Stimulated activated CD8-positive, alpha-beta memory T cell treated with anti-CD3 and anti-CD28 coated beads, Interleukin-4, amount 100 ng/mL, for 48 hours (primary cell): ENCODE measurements at places on chromosomes 1 and 21.

DNA sequence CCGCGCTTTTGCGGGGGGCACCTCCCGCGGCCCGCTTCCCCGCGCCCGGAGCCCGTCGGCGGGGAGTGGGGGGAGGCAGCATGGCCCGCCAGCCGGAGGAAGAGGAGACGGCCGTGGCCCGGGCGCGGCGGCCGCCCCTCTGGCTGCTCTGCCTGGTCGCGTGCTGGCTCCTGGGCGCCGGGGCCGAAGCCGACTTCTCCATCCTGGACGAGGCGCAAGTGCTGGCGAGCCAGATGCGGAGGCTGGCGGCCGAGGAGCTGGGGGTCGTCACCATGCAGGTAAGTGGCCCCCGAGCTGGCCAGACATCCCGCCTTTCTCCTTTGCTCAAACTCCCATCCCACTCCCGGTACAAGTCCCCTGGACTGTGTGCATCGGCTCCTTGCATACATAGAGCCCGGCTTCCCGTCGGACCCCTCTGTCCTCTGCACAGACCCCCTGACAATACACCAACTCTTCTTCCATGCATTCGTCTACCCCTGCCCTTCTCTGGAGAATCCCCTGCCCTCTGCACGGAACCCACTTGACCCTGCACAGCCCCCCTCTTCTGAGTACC lies 812 bp downstream of the CACHD1 start:
- peak; percentile 32 for DNase-seq

- peak; percentile 64 for DNase-seq
These were observed 46.5 kb downstream of the RAP1GAP start for GRCh38 chr1:21622466-21623315.

- DNase-seq = no peak
These were observed 16.0 kb upstream of the SMYD2 start for GRCh38 chr1:214264976-214265375.

- DNase-seq = no peak
These were observed 568 bp downstream of the TRIM45 start for GRCh38 chr1:117120774-117121588.

DNA sequence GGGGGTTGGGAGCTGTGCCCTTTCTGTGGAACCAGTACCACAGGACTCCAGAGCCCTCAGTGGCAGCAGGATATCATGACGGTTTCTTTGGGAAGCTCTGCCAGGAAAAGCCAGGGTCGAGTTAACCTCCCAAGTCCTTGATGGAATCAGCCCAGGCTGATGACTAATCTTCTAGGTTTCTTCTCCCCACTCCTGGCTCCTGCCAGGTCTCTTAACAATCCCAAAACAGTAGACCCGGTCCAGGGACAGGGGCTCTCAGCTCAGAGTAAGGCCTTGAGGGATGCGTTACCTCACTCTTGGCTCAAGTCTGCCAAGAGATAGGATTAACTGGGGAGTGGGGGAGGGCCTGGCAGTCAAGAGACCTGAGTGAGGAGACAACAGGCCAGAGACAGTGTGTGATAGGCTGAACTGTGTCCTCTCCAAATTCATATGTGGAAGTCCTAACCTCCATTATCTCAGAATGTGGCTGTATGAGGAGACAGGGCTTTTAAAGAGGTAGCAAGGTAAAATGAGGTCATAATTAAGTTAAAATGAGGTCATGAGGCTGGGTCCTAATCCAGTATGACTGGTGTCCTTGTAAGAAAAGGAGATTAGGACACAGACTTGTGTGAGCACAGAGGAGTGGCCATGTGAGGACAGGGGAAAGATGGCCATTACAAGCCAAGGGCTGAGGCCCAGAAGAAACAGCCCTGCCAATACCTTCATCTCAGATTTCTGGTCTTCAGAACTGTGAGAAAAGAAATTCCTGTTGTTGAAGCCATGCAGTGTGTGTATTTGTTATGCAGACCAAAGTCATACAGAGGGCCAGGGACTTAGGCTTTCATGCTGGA lies 95.0 kb downstream of the BEND5 start:
- DNase-seq = no peak

DNA sequence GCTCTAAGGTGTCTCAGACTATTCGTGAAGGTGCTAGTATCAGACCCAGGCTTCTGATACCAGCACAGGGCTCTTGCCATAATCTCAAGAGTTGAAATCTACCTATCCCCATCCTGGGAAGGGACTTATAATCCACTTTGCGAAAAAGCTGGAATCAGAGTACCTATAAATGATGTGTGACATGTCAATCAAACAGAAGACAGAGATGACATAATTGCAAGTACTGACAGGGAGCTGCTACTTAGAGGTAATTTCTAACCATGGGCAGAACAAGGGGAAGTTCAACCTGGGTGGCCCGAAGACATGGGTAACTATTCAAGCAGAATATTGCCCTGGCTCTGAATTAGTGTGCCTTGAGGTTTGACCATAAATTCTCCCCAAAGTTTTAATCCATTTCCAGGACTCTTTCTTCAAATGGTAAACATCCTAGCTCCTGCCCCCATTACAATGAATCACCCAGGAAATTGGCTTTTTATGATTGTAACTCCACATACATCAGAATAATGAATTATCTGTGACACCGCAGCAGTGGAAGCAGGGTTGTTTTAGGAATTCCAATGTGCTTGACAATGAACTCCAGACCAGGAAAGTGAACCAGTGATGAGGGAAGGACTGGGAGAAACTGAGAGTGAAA lies 37.2 kb downstream of the KANK4 start:
- DNase-seq = no peak

DNA sequence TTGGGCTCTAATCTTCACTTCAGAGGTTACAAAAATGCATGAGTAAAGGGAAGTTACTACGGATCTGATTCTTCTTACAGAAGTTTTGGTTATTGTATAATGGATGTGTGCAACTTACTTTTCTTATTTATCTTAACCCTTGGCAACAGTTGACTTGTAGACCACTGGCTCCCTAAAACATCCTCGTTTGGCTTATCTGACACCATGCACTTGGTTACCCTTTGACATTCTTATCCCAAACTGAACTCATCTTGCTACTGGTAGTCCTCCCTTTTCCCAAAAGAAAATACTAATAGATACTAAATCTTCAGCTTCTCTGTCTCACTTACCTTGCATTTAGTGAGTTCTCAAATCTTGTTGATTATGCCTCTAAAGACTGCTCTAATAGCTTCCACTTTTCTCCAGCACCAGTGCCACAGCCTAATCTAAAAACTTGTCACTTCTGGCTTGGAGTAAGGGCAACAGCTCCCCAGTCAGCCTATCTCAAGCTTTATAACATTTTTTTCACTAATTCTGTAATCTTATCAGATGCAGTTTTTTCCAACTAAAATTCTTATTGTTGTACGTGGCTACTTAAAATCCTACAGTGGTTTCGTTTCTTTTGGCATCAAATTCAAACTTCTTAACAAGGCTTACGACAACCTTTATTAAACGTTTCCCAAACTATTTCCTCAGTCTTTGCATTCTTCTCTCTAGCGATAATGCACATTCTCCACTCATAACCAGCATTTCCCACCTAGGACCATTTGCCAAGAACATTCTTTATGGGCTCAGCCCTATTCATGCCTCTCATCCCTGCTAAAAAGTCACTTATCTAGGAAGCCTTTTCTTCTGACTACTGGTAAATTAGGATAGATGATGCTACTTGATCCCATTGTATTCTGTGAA lies 204.2 kb downstream of the KCNT2 start:
- DNase-seq = no peak

GRCh38 chr1:159746666-159747065 lies 32.3 kb upstream of the CRP start:
- no peak for DNase-seq

GRCh38 chr1:115296981-115297380 lies 41.1 kb downstream of the NGF start:
- no peak for DNase-seq

DNA sequence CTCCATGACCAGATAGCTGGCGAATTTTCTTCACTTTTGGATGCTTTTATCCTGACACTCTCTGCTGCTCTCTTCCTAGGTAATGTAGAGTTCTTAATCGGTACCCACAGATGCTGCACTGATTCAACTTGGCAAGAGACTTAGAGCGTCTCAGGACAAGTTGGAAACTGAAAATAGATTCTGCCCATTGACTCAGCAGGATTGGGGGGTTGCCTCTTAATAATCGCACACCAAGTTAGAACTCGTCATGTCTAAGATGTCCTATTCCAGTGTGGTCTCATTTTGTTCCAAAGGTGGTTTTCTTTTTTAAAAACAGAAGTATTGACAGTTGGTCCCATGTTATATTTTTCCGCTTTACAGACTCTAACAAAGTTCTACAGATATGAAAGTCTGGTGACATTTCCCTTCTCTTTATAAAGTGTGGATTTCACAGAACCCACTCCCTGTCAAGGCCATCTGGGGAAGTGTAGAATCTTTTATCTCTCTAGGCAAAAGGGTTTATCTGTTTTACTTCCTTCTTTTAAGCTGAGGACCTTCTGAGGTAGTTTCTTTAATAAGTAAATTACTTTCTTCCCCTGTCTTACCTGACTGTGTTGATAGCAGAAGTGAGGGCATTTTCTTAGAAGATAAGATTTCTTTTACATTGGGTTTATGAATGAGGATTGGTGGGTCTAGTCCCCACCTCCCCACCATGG lies 12.1 kb upstream of the DIPK1A start:
- DNase-seq = no peak
